Transverse colon (tissue), 4 donors: ENCODE measurements at places on chromosomes 4 and X. TPM values are rescaled to one million over a fixed set of nuclear protein-coding genes. Genes with fewer than 3 reads are reported as not detected.

The ANXA5 gene
- total RNA-seq = 62.7 TPM

The NOX1 gene
- 26.4 TPM for total RNA-seq

GRCh38 chr4:118356731-118357130 is 3.9 kb upstream of the PRSS12 start:
- no peak for DNase-seq

GRCh38 chrX:123713434-123713833 is 19.4 kb downstream of the THOC2 start:
- DNase-seq = no peak

- no peak for DNase-seq
Observed at GRCh38 chr4:156718226-156718625, 253.4 kb downstream of the PDGFC start.

GRCh38 chr4:70838204-70838603 is 1.5 kb downstream of the GRSF1 start:
- no peak for DNase-seq

DNA sequence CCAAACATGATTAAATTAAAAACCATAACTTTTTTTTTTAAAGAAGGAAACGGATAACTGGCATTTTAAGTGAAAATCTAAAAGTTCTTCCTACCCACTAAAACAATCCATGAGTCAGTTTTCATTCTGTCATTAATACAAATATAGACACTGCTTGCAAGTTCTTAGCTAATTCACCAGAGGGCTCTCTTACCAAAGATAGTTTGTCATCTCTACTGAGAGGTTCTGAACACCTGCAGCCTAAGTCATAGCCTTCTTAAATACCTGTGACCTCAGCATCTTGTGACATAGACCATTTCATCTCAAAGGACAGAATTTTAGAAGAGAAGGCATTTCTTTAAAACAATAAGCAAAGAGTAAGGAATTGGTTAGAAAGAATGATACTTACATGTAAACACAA is 65.3 kb upstream of the FAM120C start:
- DNase-seq = no peak
